ENCODE measurements at places on chromosomes 2 and 18.

DNA sequence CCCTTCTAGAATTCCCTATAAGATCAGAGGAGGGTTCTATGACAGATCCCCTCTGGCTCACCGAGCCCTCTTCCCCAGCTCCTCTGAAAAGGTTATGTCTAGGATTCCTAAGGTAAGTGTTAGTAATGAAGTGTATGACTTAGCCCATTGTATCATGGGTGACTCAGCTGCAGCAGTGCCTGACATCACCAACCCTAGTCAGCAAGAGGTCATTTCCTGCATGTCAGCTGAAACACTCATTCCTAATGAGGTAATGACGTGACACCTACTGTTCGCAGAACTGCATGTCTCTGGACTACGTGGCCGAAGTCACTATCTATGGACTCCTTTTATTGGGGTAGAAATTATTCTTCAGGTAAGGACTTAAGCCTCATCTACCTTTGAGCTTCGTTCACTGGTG is 196.1 kb upstream of the MYT1L start:
- DNase-seq: no peak

DNA sequence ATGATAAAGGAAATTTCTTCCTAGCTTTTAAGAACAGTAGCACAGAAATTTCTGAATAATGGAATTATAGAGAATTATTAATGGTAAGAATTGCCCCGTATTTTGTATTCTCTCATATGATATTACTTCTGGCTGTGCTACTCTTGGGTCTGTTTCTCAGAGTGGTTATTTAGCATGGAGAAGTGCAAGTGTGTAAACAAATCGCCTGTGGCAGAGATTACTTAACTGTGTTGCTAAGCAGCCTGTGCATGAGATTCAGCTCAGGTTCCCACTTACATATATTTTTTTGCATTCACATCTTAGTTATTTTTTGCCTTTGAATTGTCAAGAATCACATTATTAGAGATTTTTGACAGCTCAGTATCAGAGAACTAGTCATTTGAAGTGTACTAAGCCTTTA is 80.1 kb upstream of the NFATC1 start:
- DNase-seq: no peak

DNA sequence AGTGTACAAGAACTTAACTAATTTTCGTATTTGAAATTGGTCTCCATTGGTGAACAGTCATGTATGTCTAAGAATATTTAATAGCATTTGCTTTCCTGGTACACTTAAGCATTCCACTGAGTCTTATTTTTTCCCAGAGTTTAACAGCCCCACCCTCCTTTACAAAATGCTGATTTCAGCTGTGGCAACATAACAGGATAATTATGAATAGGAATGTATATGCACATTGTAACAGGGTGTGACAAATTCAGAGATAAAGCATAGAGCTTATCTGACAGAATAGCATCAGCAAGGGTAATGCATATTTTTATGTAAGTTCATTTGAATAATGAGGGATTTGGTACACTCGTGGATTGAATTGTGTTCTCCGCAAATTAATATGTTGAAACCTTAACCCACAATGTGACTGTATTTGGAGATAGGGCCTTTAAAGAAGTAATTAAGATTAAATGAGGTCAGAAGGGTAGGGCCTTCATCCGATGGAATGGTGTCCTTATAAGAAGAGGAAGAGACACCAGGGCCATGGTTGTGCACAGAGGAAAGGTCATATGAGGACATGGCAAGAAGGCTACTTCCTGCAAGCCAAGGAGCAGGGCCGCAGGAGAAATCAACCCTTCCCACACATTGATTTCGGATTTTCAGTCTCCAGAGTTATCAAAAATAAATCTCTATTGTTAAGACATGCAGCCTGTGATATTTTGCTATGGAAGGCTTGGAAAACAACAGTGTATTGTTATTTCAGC is 439.7 kb upstream of the CDH20 start:
- DNase-seq: no peak

DNA sequence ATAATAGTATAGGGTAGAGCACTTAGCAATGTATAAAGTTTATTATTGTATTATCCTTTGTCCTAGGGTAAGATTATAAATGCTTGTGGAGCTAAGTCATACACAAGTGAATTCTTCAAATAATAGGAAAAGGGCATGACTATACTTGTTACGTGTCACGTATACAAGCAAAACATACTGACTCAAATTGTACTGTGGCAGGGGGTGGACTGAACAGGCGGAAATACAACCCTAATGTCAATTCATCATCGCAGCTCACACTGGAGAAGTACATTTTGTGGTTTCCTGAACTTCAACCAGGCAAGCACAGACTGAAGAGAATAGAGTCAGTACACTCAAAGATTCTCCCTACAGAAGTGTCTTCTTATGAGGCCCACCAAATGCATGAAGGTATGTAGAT is 201.0 kb downstream of the MBD2 start:
- DNase-seq: no peak

GRCh38 chr2:71664161-71664560 is 210.8 kb downstream of the DYSF start:
- no peak for DNase-seq

GRCh38 chr18:32549248-32550110 is 78.8 kb upstream of the GAREM1 start:
- DNase-seq: peak; percentile 21

DNA sequence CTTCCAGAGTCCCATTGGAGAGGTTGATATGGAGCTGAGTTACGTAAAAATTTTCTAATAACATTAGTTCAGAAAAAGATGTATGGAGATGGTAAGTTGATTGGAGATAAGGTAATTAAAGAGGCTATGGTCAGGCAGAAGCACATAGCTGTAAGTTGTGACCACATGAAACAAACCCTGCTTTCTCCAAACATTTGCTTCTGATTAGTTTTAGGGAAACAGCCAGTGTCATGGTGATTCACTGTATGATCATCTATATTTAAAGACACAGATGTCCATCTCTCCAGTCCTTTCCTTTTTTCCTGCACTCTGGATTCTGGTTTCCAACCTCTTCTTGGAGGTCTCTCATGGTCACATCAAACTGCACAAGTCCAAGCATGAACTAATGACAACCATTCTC is 1550.8 kb upstream of the PIK3C3 start:
- DNase-seq: no peak

GRCh38 chr2:168336786-168337388 is 89.5 kb upstream of the STK39 start:
- DNase-seq: peak; percentile 32

- no peak for DNase-seq
Measured at GRCh38 chr2:17717666-17718065, 35.9 kb downstream of the SMC6 start.

DNA sequence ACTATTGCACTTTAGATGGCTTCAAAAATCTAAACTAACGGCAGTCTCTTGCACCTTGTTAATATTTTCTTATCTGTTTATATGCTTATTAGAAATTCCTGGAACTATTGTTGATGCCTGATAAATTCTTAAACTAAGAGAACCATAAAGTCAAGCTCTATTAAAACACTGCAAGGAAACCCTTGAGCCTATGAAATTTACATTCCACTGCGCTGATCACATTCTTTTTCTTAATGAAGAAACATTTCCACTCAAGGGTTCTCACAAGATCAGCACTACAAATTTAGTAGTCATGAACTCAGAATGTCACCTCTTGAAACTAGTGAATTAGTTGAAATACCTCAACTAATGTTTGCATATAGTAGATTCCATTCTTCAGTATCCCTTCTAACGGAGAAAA is 331.8 kb upstream of the SLC8A1 start:
- no peak for DNase-seq

GRCh38 chr18:10487154-10487553 is 32.7 kb downstream of the APCDD1 start:
- DNase-seq: no peak

DNA sequence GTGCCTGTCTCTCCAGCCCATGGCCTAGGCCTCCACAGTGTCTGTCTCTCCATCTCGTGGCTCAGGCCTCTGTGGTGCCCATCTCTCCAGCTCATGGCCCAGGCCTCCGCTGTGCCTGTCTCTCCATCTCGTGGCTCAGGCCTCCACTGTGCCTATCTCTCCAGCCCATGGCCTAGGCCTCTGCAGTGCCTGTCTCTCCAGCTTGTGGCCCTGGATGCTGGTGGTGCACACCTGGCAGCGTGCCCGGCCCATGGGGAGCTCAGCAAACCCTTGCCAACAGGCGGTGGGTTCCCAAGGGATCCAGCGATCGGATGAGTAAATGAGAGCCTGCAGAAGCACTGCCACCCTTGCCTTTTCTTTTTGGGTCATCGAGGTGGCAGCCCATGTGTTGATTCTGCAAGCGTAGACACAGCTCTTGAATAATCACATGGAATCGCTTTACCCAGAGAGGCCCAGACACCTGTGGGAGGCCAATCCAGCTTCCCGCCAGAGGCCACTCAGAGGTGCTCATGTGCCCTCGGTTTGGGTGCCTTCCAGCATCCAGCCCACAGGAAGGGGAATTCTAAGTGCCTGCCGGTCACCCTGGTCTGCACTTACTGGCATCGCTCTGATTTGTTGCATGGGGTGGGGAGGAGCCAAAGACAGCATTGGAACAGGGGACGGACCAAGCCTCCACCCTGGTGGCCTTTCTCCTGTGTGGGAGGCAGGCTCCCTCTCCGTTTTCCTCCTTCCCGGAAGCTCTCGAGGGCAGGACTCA is 101.8 kb upstream of the HDAC4 start:
- DNase-seq: no peak

GRCh38 chr18:41501848-41502247 is 453.2 kb upstream of the PIK3C3 start:
- DNase-seq: no peak

GRCh38 chr2:57598551-57598950 is 448.1 kb upstream of the VRK2 start:
- no peak for DNase-seq

DNA sequence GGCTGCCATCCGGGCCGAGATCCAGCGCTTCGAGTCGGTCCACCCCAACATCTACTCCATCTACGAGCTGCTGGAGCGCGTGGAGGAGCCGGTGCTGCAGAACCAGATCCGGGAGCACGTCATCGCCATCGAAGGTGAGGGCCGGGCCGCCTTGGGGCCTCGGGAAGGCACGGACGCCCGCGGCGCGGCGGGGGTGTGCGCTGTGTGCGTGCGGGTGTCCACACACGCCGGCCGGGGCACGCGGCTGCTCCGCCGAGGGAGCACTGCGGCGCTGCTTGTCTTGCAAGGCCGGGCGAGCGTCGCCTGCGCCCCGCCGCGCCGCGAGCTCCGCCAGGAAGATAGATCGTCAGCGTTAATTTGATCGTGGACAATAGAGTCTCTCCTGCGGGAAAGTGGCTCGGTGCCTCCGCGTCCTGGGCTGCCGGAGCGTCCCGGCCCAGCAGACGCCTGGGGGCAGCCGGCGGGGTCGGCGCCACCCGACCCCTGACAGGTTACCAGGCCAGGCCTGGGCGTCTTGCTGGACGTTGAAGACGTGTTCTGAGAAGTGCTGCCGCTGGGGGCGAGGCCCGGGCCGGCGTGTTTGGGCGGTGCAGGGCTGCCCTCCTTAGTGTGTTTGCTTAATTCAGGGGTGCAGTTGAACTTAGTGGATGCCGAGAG is 1.0 kb downstream of the AGAP1 start:
- no peak for DNase-seq

GRCh38 chr2:211429256-211429920 is 873.0 kb downstream of the CPS1 start:
- no peak for DNase-seq

DNA sequence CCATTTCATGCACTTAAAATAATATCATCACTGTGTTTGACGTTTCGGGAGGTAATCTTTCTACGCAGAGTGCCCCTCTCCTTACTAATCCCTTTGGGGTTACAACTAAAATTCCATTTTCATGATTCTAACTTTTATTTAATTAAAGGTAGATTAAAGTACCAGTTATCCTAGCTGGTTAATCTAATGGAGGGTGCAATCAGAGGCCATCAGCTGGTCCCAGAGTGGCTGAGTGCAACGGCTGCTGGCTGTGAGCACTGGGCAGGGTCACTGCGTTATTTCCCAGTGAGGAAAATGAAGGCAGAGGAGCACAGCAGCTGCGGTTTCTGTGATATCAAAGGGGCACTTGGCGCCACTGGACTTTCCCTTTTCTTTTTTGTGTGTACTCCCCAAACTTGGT is 12.1 kb downstream of the SCYGR4 start:
- no peak for DNase-seq

GRCh38 chr18:59605633-59606192 is 91.5 kb downstream of the CCBE1 start:
- DNase-seq: no peak

DNA sequence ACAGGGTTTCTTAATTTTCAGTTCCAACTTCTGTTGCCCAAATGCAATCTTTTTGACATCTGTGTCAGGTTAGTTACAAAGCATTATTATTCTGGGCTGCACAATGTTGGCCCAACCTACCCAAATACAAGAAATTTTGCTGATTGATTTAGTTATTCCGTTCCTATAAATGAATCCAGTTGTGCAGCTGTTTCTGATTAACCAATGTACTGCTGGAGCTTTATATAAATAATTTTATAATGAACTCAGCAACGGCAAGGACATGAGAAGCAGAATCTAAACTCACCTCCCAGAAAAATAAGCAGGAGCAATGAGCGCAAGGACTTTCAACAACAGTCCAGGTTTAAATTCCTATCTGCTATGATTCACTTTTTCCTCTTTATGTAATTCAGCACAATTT is 76.3 kb upstream of the WIPF1 start:
- DNase-seq: no peak

DNA sequence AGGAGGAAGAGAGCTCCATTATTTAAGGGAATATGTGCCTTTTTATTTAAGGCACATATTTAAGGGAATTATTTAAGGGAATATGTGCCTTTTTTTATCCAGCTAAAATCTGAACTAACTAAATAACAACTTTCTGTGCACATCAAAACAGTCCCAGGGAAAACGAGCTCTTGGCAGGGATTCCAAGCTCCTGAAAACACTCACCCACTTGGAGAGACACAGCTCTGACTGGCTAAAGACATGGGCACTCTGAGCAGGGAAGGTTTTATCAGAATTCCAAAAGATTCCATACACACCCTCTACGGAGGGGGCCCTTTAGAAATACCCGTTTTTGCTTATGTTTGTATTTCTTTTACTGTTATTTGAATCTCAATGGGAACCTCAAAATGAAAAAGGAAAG is 181.0 kb downstream of the ZNF516 start:
- no peak for DNase-seq

DNA sequence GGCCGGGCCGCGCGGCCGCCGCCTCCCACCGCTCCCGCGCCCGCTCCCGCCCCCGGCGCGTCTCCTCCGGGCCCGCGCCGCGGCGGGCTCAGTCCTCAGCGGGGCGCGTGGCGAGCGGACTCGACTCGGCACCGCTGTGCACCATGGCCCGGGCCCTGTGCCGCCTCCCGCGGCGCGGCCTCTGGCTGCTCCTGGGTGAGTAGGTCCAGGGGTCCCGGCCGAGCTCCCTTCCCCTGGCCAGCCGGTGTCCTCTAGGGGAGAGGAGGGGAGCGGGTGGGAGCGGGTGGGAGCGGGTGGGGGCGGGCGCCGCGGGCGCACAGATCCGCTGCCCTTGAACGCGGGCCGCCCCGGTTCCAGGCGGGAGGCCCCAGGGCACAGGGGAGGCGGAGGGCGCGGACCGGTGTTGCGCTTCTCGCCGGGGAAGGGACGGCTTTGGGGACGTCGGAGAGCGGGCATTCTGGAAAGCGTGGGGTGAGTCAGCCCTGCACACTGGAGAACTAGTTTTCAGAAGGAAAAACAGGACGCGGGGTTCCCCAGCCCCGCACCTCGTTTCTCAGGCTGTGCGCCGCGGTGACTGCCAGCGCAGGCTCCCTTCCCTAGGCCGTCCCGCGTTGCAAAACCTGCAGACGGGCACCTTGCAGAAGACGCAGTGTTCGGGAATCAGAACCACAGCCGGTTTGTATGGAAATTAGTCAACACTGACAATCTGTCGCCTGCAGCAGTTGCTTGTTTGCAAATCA is at the start of gene RAMP1:
RAMP1 (plus strand) TSS at position 91 of the 740 bp plus-strand sequence; CDS start at position 144, 53 bp downstream.
- DNase-seq: no peak

GRCh38 chr2:223822818-223823217 is 14.6 kb downstream of the AP1S3 start:
- DNase-seq: no peak
